ENCODE measurements at places on chromosomes 12 and 14. TPM values are rescaled to one million over a fixed set of nuclear protein-coding genes. Genes with fewer than 3 reads are reported as not detected.
A peak's percentile ranks its signal among the peaks of the same experiment; 100 is the strongest.

GRCh38 chr14:61064210-61064609 is 83.2 kb downstream of the SLC38A6 start:
- DNase-seq = no peak

OASL gene
- 0.39 TPM for total RNA-seq

HOXC4 gene
- total RNA-seq = 10.3 TPM

GPR132 gene
- total RNA-seq = 1.3 TPM

DNA sequence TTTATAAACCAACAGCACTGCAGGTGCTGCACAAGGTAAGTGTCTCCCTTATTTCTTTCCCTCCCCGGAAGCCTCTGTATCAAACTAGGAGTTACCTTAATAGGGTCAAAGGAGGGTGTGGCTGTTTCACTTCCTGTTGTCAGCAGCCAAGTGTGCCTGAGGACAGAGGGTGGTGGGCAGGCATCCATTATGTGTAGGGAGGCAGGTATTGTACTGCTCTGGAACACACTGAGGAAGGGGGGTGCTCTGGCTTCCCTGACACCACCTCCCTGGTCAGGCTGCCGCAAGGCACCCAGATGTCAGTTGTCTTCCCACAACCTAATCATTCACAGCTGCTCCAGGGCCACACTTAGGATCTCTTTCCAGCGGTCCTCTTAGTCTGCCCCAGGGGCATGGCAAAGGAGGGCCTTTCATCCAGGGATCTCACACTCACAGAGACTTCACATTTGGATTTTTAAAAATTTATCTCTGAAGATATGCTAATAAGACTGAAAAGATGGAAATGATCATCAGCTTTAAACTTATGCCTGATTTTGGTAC is 132.0 kb upstream of the ARHGAP5 start:
- no peak for DNase-seq

DNA sequence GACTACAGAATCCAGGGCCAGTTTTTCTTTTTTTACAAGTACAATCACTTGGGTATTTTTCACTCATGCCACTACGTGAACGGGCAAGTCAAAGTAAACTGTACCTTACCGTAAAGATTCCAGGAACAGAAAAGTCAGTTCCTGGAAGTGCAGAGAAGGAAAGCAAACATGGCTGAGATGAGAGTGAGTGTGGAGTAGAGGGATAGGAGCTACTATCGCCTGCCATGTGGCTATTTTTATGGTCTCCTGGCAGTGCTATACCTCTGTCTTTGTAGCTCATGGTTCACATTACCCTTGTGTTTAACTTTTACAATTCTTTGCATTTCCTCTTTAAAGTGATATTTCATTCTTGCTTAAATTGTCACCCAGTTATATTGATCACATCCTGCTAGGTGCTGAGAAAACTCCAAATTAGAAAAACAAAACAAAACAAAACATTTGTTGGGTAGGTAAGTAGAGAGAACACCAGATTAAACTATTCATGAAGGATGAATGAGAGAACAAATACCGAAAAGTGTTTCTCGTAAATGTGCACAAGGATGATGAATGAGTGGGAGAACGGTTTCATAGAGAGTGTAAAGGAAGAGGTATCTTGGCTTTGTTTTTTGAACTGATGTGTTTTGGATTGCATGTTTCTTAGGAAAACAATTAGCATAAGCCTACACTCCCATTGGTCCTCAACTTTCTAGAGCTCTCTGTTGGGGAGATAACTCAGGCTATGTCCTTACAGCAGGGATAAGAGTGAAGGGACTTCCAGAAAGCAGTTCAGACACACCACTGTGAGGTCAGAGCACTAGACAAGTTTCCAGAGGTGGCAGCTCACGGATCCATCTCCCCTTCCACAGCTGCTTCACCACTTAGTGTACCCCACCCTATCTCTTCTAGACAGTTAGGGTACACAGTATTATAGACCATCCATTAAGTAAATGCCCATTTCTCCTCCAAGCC is 163.7 kb downstream of the IPO8 start:
- no peak for DNase-seq

DNA sequence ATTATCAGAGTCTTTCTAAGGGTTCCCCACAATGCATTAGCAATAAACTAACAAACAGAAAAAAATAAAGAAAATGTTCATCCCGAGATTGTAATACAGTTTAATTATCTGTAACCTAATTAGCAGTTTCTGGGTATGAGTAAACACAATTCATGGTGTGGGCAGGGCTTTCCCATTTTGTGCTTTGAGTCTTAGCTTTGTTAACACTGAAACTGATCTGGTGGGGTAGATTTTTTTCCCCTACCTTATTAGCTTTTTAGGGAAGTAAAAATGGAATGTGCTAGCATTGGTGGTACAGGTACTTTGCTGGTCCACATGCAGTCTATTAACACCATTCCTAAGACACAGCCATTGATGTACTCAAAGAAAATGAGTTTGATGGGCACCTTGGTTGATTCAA is 18.4 kb upstream of the KRR1 start:
- no peak for DNase-seq

GLI1 gene
- 5.4 TPM for total RNA-seq

GRCh38 chr12:114920771-114921554 is 237.0 kb upstream of the TBX3 start:
- DNase-seq = no peak

PROX2 gene
- 0.06 TPM for total RNA-seq

SPIC gene
- not detected for total RNA-seq

DNA sequence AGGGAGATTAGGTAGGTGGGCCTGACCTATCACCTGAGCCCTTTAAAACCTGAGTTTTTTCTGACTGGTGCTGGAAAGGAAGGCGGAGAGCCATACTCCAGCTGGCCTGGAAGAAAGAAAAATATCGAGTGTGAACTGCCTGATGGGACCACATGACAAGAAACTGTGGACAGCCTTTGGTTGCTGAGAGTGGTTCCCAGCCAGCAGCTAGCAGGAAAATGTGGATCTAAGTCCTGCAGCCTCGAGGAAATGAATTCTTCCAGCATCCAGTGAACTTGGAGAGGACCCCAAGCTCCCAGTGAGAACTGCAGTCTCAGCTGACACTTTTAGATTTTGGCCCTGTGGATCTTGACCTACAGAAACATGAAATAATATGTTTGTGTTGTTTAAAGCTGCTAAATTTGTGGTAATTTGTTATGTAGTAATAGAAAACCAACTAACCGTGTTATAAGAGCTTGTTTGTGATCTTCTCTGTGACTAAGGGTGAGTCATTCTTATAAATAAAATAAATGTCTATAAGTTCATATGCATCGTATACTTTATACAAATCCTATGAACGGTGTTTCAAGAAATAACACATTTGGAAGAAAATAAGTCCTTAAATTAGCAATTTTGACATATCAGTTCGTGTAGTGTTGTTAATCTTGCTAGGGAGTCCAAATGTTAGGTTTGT is 359.6 kb downstream of the BMP4 start:
- no peak for DNase-seq

DNA sequence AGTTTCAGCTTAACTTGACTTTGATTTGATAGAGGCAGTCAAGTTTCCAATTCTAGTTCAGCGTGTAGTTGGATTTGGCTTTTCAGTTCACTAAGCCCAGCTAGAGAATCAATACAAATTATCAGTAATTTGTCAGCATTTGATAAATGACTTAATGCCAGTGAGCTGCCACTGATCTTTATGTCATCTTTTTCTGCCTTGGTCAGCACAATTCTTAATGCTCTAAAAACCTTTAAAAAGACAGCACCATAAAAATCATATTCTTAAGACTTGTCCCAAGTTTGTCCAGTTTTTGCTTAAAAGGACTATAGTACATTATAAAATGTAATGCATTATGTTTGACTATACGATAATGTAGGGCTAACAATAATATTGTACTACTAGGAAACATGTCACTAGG is 920.5 kb downstream of the LRFN5 start:
- no peak for DNase-seq

ZNF384 gene
- total RNA-seq = 14.9 TPM

SLC25A21 gene
- 0.99 TPM for total RNA-seq

- DNase-seq = no peak
These were observed 9.7 kb upstream of the FOS start for GRCh38 chr14:75268633-75269550.

DNA sequence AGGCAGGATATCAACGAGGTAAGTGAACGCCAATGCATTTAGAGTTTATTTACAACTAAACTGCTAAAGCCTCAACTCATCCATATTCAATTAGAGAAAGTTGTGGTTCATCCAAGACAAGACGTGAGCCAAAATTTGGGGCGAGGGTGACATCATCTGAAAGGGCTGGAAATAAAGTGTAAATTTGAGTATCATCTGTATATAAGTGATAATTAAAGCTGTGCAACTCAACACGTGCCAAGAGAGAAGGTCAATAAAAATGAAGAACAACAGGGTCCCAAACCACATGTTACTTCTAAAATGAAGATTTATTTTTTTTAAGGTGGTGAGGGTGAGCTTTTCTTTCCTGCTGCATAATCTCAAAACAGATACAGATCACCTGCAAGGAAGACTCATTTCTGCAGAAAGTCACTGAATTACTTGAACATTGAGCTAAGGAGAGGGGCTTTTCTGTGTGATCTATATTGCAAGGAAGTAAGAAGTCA is 203.6 kb downstream of the EFCAB11 start:
- peak; percentile 6 for DNase-seq

- DNase-seq = peak; percentile 50
These were observed 478.2 kb downstream of the DIO2 start for GRCh38 chr14:79732911-79733655.

Data from spinal cord (tissue), 10 donors.